ENCODE measurements at places on chromosomes 7 and 10.

DNA sequence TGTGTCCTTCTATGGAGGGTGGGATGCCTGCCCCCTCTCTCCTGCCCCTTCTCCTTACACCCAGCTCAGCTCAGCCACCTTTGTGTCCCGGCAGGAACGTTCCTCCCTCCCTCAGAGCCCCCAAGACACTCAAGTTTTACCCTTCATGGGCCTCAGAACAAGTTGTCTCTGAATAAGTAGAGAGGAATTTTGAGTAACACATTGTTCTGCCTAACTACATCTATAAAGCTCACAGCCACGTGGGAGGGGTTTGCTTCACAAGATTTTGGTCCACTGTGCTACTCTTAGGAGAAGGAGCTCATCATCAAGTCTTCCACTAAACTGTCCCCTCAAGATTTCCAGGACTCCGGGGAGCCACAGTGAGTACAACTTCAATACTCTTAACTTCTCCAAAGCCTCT is 51.6 kb upstream of the ZNF32 start:
- DNase-seq = no peak

GRCh38 chr7:108311446-108312168 is 144.6 kb downstream of the NRCAM start:
- no peak for DNase-seq

DNA sequence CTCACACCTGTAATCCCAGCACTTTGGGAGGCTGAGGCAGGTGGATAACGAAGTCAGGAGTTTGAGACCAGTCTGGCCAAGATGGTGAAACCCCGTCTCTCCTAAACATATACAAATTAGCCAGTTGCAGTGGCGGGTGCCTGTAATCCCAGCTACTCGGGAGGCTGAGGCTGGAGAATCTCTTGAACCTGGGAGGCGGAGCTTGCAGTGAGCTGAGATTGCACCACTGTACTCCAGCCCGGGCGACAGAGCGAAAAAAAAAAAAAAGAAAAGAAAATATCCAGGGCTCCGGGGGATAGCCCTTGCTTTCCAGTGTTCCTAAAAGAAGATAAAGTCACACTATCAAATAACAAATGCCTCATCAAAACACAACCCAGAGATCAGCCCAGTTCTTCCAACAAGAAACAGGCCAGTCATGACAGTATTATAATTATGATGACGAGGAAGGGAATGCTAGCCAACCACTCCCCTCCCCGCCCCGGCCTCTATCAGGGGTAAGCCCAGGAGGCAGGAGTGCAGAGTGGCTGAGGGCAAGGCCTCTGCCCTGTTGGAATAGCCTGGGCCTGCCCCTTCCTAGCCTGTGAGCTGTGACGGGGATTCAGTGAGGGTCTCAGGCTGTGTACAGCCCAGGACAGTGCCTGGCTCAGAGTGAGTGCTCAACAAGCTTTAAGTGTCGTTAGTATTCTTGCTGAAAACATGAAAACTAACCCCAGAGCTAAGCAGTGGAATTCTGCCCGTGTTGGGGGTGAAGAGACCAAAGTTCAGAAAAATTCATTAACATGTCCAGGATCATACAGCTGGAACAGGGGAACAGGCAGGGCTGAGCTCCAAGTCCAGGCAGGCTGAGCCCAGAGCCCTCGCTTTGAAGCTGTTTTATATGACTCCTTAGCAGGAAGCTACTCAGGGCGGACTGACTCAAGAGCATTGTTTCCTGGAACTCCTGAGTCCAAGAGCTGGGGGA is 54.3 kb downstream of the FAM241B start:
- DNase-seq = no peak

- no peak for DNase-seq
These were observed 66.8 kb upstream of the CYP26C1 start for GRCh38 chr10:92993699-92994272.

DNA sequence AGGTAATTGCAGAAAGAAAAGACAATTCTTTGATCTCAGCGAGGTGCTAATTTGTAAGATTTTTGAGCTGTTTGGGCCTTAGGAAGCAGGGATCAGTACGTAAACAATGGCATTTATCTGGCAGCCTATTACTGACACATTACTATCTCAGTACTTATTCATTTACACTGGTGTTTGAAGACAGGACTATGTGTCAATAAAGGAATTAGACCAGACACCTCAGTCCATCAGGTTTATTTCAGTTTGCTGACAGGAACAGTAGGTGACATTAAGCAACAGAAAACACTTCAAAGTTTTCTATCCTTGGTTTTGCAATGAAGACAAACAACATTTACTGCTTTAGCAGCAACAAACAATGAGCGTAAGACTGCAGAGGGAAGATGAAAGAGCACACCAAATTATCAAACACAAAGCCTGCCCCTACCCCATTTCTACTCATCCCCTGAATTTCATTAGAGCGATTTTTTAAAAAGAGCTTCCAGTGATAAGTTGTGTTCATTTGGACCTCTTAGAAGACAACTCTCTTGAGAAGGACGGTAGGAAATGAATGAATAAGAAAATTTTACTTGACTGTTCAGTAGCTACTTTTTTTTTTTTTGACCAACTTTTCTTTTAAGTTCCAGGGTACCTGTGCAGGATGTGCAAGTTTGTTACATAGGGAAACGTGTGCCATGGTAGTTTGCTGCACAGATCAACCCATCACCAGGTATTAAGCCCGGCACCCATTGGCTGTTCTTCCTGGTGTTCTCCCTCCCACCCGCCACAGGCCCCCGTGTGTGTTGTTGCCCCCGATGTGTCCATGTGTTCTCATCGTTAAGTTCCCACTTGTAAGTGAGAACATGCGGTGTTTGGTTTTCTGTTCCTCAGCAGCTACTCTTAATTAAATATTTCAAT is 138.8 kb downstream of the DKK1 start:
- no peak for DNase-seq

GRCh38 chr7:33601101-33601500 is 304.2 kb upstream of the BMPER start:
- DNase-seq = no peak

- no peak for DNase-seq
These were observed 5.8 kb downstream of the TSPAN15 start for GRCh38 chr10:69456880-69457693.

- DNase-seq = peak; percentile 11
These were observed 520 bp downstream of the ELAPOR2 start for GRCh38 chr7:87058744-87059524.

- no peak for DNase-seq
These were observed 63.7 kb downstream of the ARHGAP12 start for GRCh38 chr10:31864834-31865518.

- DNase-seq = no peak
These were observed 21.4 kb upstream of the KIF20B start for GRCh38 chr10:89679986-89680385.

- no peak for DNase-seq
These were observed 79.9 kb upstream of the EN2 start for GRCh38 chr7:155377838-155378579.

DNA sequence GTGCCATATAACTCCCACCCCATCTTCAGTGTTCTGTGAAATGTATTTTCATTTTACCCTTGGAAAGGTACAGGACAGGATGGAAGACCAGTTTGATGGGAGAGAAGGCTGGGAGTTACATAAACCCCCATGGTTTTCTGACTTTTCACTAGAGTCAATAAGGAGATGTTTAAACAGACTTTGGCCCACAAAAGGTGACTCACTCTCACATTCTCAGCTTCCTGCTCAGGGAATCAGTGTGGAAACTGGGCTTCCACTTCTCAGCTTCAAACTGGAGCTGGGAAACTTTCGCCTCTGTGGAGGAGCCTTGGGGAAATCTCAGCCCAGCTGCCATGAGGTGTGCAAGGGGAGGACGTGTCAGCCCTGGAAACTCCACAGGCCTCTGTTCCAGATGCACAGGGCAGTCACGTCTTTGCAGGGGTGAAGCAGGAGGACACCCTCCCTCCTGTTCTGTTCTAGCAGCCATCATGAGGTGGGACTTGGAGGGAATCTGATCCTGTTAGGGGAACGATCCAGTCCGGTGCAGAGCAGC is 560.5 kb upstream of the GALNT17 start:
- no peak for DNase-seq

DNA sequence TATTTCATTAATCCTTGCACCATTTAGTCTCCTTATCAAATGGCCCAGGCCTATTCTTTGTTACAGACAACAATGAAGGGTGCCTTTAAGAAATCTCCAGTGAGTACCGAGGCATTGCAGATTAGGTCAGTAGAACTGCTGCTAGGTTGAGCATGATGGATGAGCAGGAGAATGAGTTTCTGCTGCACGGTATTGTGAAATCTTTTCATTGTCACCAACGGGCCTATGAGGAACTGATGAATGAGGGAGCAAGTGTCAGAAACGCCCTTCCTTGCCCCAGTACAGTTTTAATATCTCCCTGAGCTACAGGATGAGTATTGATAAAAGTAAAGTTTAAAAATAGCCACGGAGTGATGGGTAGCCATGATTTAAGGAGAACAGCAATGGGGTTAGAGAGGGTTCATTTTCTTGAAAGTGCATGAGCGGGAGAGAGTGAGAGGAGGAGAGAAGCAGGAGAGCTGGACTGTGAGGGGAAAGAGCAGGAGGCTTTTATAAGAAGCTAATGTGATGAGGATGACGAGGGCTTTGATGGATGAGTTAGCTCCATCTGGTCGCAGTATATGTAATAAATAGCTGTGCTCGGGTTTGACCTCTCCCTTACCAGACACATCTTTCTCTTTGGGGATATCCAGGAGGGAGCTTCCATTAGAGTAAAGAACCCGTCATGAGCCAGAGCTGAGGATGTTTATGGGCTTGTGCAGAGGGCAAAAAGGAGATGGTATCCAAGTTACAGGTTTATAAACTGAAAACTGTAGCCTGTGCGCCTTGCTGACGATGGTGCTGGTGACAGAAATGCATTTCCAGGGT is 526.1 kb downstream of the LRMDA start:
- no peak for DNase-seq

DNA sequence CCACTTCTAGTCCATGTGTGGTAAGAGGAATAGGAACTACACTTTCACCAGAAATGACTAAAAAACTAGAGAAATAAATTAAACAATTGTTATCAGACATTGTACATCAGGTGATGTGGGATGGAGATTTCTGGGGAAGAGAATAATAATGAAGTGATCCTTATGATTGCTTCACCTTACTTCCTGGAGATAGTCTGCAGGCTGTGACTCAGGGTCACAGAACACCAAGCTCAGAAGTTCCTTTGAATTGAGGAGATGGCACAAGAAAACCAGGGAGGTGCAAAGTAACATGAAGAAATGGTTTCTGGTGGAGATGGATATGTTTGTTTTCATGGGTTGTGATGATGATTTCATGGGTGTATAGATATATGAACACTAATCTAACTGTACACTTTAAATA is 44.5 kb downstream of the ZWINT start:
- no peak for DNase-seq

- peak; percentile 10 for DNase-seq
These were observed 52.7 kb upstream of the BTRC start for GRCh38 chr10:101301111-101301731.

DNA sequence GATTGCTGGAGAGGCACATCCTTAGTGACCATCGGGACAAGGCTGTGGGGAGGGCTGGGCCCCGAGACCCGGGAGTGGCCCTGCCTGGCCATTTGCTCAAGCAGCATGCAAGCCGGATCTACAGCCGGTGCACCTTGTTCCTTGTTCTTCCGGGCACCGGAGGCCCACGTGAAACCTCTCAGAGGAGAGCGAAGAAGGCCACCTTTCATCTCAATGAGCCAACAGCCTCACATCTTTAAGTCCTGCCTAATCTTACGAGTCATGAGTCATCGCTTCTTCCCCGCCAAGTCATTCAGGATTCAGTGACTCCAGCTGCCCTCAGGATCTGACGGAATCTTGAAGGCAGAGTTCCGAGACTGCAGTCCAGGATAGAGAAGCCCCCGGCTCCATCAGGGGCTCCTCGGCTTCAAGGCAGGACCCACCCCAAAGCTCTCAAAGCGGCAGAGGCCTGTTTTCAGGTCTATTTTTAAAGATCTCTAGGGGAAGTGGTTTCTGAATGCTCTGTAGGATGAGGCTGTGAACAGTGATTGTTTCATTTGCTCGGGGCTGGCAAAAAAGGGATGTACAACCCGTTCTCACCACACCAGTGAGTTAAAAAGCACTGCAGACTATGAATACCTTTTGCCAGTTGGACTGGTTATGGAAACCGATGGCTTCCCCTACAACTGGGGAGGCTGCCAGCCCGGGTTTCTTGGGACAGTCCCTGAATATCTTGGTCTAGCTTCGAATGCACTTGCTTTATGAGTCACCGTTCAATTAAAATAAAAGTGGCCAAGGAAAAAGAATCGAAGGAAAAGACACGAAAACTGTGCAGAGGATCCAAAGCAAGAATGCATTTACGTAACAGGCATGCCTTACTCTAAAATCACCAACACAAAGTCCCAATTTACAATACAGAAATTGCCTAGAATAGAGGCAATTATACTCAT is 57.2 kb upstream of the ECHDC3 start:
- DNase-seq = peak; percentile 59

- no peak for DNase-seq
These were observed 1.6 kb downstream of the FEZF1 start for GRCh38 chr7:122302761-122303530.

GRCh38 chr10:22716943-22717342 is 2.6 kb upstream of the PIP4K2A start:
- DNase-seq = no peak

DNA sequence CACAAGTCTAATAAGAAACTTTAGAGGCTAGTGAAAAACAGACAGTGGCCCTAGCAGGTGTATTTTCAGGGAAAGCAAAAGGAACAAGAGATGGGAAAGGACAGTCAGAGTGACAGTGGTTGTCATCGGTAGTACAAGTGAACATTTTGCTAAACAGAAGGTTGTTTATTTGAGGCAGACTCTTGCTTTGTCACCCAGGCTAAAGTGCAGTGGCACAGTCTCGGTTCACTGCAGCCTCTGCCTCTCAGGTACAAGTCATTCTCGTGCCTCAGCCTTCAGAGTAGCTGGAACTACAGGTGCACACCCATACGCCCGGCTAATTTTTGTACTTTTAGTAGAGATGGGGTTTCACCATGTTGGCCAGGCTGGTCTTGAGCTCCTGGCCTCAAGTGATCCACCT is 195.8 kb downstream of the RELN start:
- no peak for DNase-seq

GRCh38 chr10:5888843-5889623 is 660 bp downstream of the ANKRD16 start:
- DNase-seq = peak; percentile 25
